ENCODE measurements at places on chromosomes 4 and X. TPM values are rescaled to one million over a fixed set of nuclear protein-coding genes. Genes with fewer than 3 reads are reported as not detected.

DNA sequence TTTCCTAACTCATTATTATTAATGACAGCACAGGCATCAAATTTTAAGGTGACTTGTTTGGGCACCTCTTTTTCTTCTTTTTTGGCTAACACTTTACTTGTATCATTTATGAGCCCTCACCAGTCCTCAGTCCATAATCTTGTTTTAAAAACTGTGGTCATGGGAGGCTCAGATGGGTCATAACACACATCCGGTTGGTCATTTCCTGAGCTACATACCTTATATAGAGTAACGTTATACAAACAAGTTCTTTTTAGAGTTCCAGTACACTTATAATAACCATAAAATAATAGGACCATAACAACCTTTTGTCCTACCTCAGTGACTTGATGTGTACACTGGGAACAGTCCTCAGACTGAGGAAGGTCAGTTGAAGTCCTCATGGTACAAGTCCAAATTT, 21.1 kb upstream of the PLS3 start:
- no peaks in the 10 kb centered on the region for H3K4me1 ChIP-seq
- no peak overlapping the region for H3K4me3 ChIP-seq
- DNase-seq = no peak

Gene FOXR2
- not detected for total RNA-seq

DNA sequence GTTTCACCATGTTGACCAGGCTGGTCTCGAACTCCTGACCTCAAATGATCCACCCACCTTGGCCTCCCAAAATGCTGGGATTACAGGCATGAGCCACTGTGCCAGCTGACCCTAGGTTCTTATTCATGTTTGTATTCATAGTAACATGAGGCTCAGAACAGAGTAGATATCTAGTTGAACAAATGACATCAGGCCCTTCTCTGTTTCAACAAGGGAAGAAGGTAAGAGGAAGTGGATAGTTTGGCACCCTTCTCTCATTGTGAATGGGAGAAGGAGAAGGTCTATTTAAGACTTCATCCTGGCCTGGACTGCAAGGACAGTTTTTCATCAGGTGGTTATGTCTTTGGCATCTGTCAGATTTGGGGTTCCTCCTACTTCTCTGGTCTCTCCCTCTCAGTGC, 13.8 kb downstream of the GJB1 start:
- DNase-seq = no peak
- H3K4me3 ChIP-seq = no peak overlapping the region

DNA sequence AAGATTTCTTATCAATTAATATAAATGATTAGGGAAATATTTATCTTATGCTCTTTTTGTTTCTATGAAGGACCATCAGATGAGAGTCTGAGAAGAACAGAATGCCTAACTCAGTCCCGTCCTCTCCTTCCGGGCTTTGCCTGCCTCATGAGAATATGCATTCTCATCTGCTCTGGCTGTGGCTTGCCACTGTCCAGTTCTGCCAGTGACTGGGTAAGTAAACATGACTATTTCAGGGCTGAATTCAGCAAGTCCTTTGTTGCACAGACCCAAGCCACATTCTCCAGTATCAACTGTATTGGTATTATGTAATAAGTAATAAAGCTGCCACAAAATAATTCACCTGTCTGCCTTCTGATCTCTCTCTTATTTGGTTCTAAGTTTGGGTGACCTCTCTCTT, 110.7 kb downstream of the WDFY3 start:
- H3K27ac ChIP-seq = no peak overlapping the region
- no peak overlapping the region for H3K4me3 ChIP-seq
- no peak for DNase-seq

Gene ARSJ
- 6.3 TPM for total RNA-seq

Gene HELT
- total RNA-seq = 0.35 TPM

GRCh38 chr4:37994569-37994968, 34.4 kb downstream of the PTTG2 start:
- H3K4me3 ChIP-seq = no peak overlapping the region
- H3K27ac ChIP-seq = no peak overlapping the region
- no peaks in the 10 kb centered on the region for H3K36me3 ChIP-seq
- H3K27me3 ChIP-seq = no peaks in the 10 kb centered on the region
- no peak for DNase-seq

DNA sequence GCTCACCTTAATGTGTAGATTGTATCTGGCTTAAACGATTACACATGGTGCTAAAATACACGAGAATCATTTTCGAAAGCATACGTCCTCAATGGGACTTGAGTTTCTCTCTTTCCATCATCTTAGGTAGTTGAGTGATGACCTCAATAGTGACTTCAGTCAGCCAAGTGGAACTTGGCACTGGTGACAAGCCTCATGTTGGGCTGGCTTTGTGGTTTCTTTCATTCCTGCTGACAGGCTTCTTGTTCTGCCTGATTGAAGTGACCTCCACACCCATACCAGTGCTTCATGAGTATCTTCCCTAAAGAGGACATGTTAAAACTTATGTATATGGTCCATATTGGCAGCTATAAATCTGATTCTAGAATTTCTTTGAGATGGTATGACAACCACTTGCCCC, 159.1 kb upstream of the WDR1 start:
- no peaks in the 10 kb centered on the region for H3K27me3 ChIP-seq
- no peaks in the 10 kb centered on the region for H3K4me1 ChIP-seq
- DNase-seq = no peak
- no peak overlapping the region for H3K27ac ChIP-seq
- H3K36me3 ChIP-seq = no peaks in the 10 kb centered on the region

DNA sequence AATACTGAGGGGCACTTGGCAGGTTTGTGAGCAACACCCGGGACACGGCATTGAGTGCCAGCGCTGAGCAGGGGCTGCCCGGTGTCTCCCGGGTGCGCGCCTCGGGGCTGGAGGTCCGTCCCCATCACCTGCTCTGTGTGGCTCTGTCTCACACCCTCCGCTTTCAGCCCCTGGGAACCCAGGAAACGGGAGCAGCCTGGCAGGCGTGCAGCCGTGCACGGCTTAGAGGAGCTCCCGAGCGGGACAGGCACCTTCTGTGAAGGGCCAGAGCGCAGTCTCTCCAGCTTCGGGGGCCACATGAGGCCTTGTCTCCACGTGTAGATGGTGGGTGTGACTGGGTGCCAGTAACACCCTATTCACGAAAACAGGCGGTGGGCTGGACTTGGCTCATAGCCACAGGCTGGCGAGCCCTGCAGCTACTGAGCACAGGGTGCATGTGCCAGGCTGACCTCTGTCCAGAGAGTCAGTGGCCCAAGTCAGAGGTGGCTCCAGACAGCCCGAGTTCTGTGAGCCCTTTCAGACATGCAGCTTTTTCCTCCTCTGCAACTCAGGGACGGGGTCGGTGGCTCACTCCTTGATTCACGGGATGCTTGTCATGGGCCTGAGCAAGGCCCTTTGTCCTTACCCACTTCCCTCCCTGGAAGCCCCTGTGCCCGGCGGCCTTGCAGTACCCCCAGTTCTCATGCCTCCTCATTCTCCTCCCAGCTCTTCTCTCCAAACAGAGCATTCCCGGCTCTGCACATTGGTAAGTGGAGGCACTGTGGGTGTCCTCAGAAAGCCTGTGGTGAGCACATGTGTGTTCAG, 23.5 kb downstream of the UVSSA start:
- no peak overlapping the region for H3K4me3 ChIP-seq
- no peaks in the 10 kb centered on the region for H3K4me1 ChIP-seq
- no peak for DNase-seq
- no peak overlapping the region for H3K27ac ChIP-seq
- H3K36me3 ChIP-seq = peaks cover 2% of the 10 kb centered on the region
- no peaks in the 10 kb centered on the region for H3K27me3 ChIP-seq

DNA sequence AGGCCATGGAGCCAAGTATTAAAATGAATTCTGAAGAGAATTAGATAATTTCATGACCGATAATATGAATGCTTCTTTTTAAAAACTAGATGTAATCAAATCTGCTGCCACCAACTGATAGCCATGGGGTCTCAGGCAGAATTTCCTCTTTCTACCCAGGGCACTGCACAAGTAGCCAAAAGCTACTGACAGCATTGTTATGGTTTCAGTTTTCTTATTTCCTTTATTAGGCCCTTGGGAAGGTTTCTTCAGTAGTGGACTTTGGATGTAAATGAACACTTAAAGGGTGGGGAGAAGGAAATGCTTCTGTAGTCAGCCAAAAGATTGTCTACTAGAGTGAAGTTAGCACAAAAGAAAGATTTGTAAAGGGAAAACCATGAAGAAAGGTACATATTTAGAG, 686.0 kb downstream of the ADGRL3 start:
- no peak overlapping the region for H3K4me3 ChIP-seq
- H3K36me3 ChIP-seq = no peaks in the 10 kb centered on the region
- H3K27me3 ChIP-seq = no peaks in the 10 kb centered on the region

- H3K27me3 ChIP-seq = no peaks in the 10 kb centered on the region
- H3K4me1 ChIP-seq = no peaks in the 10 kb centered on the region
These were observed 618.2 kb upstream of the PCDH10 start for GRCh38 chr4:132530861-132531260.

DNA sequence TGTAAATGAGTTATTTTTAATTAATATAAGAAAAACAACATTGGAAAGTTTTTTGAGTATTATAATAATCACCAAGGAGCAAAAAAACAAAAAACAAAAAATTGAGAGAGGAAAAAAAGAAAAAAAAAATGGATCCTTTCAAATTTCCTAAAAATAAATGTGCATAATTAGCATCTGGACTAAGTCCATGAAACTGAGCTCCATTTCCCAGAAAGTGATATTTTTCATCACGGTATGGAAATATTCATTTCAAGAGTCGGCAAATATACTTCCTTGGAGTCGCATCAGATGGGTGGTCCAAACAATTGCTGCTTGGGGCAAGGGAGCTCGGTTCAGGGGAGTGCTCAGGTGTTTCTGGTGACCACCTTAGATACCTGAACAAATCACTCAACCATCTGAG, 305.1 kb downstream of the LDB2 start:
- no peak for DNase-seq
- no peaks in the 10 kb centered on the region for H3K27me3 ChIP-seq
- no peaks in the 10 kb centered on the region for H3K4me1 ChIP-seq
- no peaks in the 10 kb centered on the region for H3K36me3 ChIP-seq

- H3K27me3 ChIP-seq = no peaks in the 10 kb centered on the region
- no peak overlapping the region for H3K27ac ChIP-seq
- H3K4me3 ChIP-seq = no peak overlapping the region
- H3K36me3 ChIP-seq = no peaks in the 10 kb centered on the region
- no peak for DNase-seq
These were observed 82.1 kb upstream of the AFAP1 start for GRCh38 chr4:8021796-8022195.

Measured in H1 (cell line).